ENCODE measurements at places on chromosomes 5 and 9. TPM values are rescaled to one million over a fixed set of nuclear protein-coding genes. Genes with fewer than 3 reads are reported as not detected.

The PRRX2 gene
- polyA plus RNA-seq = 1.2 TPM

The SPRY4 gene
- 3.8 TPM for polyA plus RNA-seq

The SNCB gene
- polyA plus RNA-seq = 3.6 TPM

The MYOT gene
- 1.2 TPM for polyA plus RNA-seq

The NR2F1-AS1 gene
- polyA plus RNA-seq = 4.4 TPM

The PCDHA1 gene
- polyA plus RNA-seq = 0.04 TPM

The SELENOP gene
- polyA plus RNA-seq = 32.5 TPM

The FYB1 gene
- 0.56 TPM for polyA plus RNA-seq

The DDX4 gene
- polyA plus RNA-seq = 0.11 TPM

The SPATA31E1 gene
- polyA plus RNA-seq = not detected

The SOHLH1 gene
- 0.31 TPM for polyA plus RNA-seq

The CCDC171 gene
- polyA plus RNA-seq = 1.5 TPM

The RELL2 gene
- 7.1 TPM for polyA plus RNA-seq

The INSL4 gene
- not detected for polyA plus RNA-seq

The OBP2B gene
- polyA plus RNA-seq = not detected

The NTNG2 gene
- 1.5 TPM for polyA plus RNA-seq

The NKD2 gene
- 18.6 TPM for polyA plus RNA-seq

The TLE1 gene
- 35.5 TPM for polyA plus RNA-seq

The MLLT3 gene
- 1.8 TPM for polyA plus RNA-seq

The PTGS1 gene
- polyA plus RNA-seq = 1.1 TPM

The GLRA1 gene
- 0.85 TPM for polyA plus RNA-seq

The DAPK1 gene
- polyA plus RNA-seq = 31.8 TPM

The LURAP1L gene
- polyA plus RNA-seq = 11.3 TPM

The SLC22A4 gene
- polyA plus RNA-seq = 0.92 TPM

The SLC25A25 gene
- 73.6 TPM for polyA plus RNA-seq

The CCNI2 gene
- polyA plus RNA-seq = 0.84 TPM

The FABP6 gene
- not detected for polyA plus RNA-seq

The TAF11L10 gene
- polyA plus RNA-seq = not detected

The UBE2QL1 gene
- polyA plus RNA-seq = 2.4 TPM

The SLC34A1 gene
- polyA plus RNA-seq = not detected

The PCDHA9 gene
- polyA plus RNA-seq = 0.19 TPM

Measured in pancreas (tissue), 10 donors.